Hippocampal formation (tissue), 2 donors: ENCODE measurements at places on chromosomes 1 and 21.

DNA sequence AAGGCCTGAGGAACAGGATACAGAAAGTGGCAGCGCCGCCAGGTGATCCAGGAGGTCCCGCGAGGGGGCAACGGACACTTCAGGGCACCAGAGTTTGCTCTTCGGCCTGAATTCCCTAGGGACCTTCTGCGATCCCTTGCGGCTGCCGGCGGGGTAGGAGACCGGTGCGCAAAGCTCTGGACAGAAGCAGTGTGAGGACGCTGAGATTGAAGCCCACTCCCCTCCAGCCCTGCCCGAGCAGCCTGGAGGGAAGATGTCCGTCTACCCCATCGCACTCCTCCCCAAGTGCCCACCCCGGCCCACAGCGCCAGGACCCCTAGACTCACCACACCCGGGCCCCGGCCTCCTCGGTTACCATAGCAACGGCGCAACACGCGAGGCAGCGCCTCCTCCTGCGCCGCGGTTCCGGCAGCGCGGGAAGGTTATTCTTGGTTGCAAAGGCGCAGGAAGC, at the start of gene ANKRD45:
Gene ANKRD45 (minus strand): TSS at position 361 of the 451 bp plus-strand sequence. CDS start 10,433 bp downstream, outside the sequence.
- no peak for DNase-seq

DNA sequence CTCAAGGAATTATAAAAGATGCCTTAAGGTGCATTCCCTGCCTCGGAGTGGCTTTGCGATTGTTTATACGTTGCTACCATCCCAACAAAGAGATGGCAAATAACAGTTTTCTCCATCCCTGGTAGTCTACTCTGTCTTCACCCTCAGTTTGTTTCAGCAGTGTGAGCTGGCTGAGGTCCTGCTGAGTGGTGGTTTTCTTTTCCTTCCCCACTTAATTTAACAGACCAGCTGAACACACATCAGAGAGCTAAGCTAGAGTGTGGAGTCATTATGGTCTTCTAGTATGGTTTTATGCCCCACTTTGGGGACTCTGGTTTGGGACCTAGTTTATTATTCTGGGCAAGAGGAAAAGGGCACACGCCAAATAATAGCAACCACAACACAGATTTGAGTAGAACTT, 2.2 kb downstream of the PIGV start:
- DNase-seq, result no peak

- DNase-seq, result no peak
These were observed 166.7 kb downstream of the GRIK3 start for GRCh38 chr1:36867575-36867974.

DNA sequence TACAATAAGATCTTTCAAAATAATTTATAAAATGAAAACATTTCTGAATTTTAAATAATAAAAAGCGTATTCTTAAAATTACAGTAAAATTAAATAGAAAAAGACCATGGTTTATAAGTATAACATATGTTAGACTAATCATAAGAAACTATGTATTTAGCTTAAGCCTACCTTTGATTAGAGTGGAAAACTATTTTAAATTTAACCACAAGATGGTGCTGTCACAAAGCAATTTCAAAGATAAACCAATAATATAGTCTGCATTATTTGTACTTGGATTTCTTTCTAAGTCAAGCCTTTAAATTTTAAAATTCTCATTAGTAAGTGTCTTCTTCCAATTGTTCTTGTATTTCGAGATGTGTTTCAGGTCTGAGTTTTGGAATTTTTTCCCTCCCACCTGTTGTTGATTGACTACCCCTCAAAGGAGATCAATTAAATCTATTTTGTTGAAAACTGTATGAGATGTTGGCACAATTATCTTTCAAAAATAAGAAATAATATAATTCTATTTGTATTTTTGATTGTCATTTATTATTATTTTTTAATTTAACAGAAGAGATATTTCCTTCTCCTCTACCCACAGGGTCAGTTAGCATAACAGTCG, 459.8 kb downstream of the KCNT2 start:
- DNase-seq, result no peak

GRCh38 chr1:216325946-216326345, 97.3 kb downstream of the USH2A start:
- DNase-seq, result no peak

GRCh38 chr1:160406131-160406968, 6.0 kb downstream of the VANGL2 start:
- DNase-seq, result no peak

DNA sequence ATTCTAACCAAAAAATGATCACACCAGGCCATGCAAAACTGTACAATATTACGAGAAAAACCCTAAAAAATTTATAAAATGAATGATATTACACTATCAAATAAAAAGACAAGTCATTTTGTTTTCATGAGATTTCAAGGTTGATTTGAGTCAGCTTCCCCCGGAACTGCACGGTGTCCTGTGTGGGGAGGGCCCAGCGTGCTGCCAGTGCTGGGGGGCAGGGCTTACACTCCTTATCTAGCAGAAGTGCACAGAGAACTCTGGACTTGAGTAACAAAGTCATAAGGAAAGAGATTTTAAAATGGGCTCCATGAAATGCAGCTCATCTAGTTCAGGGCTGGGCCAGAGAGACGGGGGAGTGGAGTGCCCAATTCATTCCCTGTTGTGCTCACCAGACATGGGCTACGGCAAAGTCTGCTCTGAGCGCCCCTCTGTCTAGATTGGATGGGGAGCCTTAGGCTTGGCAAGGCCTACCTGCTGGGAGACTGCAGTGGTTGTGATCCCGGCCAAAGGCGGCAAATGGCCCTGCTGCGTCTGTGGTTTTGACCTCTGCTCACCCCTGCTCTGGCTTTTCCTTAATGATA, 50.1 kb downstream of the COQ8A start:
- no peak for DNase-seq

GRCh38 chr21:34889676-34890469, 159.2 kb downstream of the RUNX1 start:
- DNase-seq, result peak; percentile 13

- no peak for DNase-seq
These were observed 393.3 kb downstream of the PTBP2 start for GRCh38 chr1:97114842-97115241.

- no peak for DNase-seq
These were observed 1.9 kb upstream of the SLC27A3 start for GRCh38 chr1:153773096-153773921.

DNA sequence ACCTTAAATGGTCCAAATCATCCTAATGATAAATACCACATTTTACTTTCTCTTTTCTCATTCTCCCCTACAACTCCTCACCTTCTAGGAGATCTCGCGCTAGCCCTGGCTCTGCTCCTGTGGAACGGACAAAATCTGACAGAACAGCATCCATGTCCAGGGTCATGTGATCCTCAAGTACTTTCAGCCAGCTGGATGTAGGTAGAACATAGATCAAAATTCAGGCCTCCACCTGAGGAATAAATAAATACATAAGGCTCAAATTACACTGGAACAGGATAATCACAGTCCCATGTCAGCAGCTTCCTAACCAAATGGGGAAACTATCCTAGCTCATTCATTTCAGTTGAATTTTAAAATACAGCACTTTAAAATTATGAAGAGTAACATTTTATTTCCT, 33.2 kb downstream of the OTUD7B start:
- DNase-seq, result no peak

GRCh38 chr1:94514095-94514727, 27.3 kb downstream of the F3 start:
- DNase-seq, result no peak

DNA sequence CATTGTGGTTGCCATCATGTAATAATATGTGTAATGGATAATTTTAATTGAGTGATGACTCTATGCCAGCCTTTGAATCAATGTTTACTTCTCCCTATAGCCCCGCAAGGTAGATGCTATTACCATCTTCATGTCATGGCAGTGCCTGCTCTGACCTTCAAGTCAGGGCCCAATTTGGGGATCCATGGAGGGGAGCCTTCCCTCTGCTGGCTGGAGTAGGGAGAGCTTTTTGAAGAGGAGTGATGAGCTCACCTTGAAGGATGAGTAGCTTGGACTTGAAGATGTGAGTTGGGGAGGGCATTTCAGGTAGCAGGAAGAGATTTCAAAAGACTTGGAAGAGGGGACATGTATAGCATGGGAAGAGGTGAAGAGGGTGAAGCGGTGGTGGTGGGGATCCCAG, 189.2 kb downstream of the FOXD2 start:
- no peak for DNase-seq

- DNase-seq, result peak; percentile 38
These were observed at the start of gene FAM78B for GRCh38 chr1:166166698-166167571. Gene FAM78B (minus strand): TSS chr1:166167001. CDS start chr1:166166248, 753 bp downstream.
